Stimulated activated naive B cell treated with anti-CD40 and anti-IgM and Interleukin-4, amounts not matched to agents 10 μg/mL and 1 μg/mL and 100 μg/mL, for 72 hours (primary cell): ENCODE measurements at places on chromosomes 1 and 21.

DNA sequence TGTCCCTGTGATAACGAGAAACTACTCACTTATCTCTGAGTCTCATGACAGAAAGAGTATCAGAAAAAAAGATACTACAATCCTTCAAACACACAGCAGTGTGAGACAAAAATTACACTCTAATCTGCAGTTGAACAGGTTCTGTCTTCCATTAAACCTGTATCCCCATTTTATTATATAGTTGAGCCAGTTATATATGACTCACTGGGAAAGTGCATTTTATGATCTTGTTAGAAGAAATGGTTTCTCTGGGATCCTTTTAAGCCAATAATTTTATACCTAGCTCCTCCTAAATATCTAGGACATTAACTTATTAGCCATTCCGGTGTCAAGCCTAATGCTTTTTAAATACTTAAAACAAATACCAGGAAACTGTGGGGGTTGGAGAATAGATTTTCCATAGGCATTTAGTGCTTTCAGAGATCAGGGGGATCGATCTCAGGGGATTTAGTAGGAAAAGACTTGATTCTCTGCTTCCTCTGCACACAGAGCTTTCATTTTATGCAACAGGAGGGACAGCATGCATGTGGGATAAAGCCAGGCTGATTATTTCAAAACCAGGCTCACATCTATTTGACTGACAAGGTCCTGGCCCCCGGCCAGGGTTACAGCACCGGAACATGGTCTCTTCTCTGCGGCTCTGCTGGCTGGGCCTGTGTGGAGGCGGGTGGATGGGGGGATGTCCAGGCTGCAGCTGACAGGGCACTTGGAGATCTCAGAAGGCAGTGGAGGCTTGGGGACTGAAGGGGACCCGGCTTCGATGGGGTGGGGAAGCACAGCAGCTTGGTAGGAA lies 310.6 kb downstream of the DISC1 start:
- DNase-seq, result no peak

GRCh38 chr21:42198929-42199867 lies 19.7 kb upstream of the ABCG1 start:
- DNase-seq, result no peak

DNA sequence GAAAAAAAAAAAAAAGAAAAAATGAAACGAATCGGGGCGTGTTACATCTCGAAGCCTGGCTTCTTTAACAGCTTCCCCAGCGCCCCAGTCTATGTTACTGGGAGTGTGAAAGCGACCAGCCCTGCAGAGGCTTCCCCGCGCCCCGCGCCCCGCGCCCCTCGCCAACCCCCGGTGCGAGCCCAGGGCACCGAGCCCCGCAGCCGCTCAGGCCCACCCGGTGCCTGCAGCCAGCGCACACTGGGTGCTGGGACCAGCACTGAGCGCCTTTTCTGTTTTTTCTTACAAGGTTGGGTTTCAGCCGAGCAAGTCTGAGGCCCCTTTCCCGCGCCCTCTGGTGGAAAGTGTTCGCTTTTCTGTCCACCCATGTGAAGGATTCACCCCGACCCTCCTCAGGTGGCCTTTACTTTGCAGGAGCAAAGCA lies 42.1 kb upstream of the ZNF496 start:
- peak; percentile 49 for DNase-seq

- no peak for DNase-seq
Measured at GRCh38 chr1:153058154-153058553, 842 bp upstream of the SPRR2A start.

- DNase-seq, result no peak
Measured at GRCh38 chr1:83799594-83799993, 199.3 kb downstream of the TTLL7 start.

- no peak for DNase-seq
Measured at GRCh38 chr1:193581341-193581740, 394.9 kb upstream of the B3GALT2 start.

GRCh38 chr1:201697174-201697573 lies 131.8 kb upstream of the IPO9 start:
- no peak for DNase-seq

- no peak for DNase-seq
Measured at GRCh38 chr1:167860231-167860923, 53.6 kb downstream of the ADCY10 start.

DNA sequence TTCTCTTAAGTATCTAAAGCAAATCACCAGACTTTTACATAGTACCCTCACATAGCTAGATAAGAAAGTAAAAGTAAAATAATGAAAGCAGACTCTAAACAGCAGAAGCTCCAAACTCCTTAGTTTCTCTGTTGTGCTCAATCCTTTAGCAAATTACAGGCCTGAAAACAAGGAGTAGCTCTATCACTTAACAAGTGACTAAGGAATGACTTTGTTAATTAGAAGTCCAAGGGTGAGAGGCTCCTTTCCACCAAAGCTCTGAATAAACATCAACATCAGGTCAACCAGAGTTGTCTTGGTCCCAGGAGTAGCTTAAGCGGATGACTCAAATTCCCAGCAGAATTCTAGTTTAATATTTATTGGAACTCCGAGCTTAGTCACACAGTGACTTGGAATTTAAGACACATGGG lies 5.9 kb downstream of the NRIP1 start:
- DNase-seq, result no peak

DNA sequence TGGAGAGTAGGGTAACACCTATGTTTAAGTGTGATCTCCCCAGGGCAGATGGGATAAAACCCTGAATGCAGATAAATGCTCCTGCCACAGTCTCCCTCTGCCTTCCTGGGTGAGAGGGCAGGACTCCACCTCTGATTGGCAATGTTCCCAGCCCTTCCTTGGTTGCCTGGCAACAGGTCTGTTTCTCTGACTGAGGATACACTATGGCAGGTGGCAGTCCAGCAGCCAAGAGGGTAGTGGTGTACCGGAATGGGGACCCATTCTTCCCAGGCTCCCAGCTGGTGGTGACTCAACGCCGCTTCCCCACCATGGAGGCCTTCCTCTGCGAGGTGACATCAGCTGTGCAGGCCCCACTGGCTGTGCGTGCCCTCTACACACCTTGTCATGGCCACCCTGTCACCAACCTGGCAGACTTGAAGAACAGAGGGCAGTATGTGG lies at the start of gene DCDC2B:
TSS of gene DCDC2B (plus strand) at position 199 of the 438 bp plus-strand sequence. CDS start at position 204, 5 bp downstream.
- no peak for DNase-seq

- DNase-seq, result no peak
Measured at GRCh38 chr1:68188644-68189340, 43.5 kb downstream of the WLS start.

DNA sequence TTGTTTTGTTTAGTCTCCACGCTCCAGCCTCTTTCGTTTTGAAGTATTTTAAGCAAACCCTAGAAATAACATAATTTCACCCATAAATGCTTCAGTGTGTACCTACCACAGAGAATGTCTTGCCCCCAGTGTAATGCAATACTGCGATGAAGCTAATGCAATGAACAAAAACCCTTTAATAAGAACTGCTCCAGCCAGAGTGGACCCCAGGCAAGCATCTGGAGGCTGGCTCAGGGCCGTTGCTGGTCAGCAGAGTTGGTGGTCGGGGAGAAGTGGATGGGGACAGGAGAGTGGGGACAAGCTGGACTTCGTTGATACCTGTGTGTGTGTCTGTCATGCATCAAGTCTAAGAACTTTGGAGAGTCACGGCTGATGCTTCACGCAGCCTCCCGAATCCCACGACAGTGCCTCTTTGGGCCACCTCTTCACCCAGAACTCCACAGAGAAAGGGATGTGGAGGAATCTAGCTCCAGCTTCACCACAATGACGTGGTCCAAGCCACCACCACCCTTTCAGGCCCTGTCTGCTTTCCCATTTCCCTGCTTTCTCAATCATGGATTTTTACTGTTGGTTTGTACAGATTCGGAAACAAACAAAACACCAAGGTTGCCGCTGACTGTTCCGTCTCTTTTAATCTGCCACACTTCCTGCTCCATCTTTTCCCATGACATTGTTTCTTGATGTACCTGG lies 108.6 kb upstream of the ERRFI1 start:
- DNase-seq, result no peak

DNA sequence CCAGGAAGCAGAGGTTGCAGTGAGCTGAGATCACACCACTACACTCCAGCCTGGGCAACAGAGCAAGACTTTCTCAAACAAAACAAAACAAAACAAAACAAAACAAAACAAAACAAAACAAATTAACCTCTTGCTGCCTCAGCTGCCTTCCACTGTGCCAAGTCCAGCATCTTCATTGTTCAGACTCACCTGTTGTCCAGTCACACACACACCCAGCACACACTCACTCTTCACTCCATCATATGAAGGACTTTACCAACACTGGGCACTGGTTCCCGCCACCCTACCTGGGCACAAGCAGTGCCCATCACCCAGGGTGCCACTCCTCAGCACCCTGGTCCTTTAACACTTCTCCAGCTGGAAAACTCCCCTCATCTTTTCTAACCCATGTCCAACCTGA lies 14.6 kb downstream of the PYCR2 start:
- DNase-seq, result no peak

DNA sequence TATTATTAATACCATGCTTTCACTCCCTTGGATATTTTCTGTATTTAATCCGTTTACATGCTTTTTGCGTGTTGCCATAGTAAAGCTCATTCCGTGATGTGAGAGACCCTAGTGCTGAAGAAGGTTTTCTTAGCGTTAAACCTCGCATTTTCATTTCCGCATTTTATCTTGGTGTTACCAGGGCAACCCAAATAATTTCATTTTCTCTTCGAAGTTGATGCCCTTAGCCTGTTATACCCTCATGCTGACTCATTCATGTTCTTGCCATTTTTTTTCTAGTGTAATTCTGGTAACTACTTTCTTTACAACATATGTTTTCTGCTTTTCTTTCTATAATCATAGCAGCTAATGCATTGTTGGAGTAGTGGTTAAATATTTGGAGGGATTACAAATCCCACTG lies 37.2 kb downstream of the LRRC8C start:
- peak; percentile 42 for DNase-seq

DNA sequence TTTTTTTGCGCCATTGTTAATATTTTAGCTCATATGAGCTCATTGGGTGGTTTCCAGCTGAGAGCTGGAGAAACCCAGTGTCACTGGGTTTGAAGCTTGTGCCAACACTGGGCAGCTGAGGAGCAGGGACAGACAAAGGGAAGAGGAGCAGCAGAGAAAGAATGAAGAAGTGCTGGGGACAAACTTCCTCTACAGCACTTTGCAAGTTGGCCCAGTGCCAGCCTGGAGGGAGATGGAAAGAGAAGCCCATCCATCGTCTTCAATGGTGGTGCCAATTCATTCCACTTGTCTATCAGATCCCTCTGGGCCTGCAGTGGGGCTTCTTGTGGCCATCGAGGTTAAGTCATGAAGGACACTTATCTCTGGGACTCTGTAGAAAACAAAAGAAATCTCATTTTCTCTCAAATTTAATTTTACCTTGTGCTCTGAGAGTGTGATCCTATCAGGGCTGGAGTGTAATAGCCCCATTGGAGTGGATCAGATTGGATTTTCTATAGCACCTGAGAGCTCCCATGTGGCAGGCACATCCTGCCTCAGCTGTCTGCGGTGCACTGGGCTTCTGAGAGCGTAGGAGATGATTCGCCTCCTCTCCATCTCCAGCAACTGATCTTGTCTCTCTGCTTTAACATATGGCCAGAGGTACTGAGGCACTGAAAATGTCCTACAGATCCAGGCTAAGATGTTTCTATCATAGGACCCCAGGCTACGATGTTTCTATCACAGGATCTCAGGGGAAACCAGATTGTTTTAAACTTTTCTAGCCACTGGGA lies 114.7 kb downstream of the TNR start:
- no peak for DNase-seq

DNA sequence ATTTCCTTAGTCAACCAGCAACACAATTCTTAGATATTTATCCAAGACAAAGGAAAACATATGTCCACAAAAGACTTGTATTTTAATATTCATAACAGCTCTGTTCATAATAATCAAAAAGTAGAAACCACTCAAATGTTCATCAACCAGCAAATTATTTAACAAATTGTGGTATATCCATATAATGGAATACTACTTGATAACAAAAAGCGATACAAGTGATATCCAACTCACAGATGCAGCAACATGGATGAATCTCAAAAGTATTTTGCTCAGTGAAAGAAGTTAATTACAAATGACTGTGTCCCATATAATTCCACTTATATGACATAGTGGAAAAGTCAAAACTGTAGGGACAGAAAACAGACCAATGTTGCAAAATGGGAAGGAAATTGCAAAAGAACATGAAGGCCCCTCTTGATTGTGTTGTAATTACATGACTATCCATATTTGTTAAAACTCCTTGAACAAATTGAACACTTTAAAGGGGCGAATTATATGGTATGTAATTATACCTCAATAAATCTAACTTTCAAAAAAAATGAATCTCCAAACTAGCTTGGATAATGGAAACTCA lies 116.9 kb downstream of the EDEM3 start:
- no peak for DNase-seq

- DNase-seq, result no peak
Measured at GRCh38 chr1:113153116-113153803, 80.3 kb downstream of the LRIG2 start.

- DNase-seq, result no peak
Measured at GRCh38 chr1:50929376-50929958, 30.6 kb downstream of the FAF1 start.

GRCh38 chr1:32549616-32550015 lies 10.4 kb downstream of the ZBTB8A start:
- DNase-seq, result no peak

DNA sequence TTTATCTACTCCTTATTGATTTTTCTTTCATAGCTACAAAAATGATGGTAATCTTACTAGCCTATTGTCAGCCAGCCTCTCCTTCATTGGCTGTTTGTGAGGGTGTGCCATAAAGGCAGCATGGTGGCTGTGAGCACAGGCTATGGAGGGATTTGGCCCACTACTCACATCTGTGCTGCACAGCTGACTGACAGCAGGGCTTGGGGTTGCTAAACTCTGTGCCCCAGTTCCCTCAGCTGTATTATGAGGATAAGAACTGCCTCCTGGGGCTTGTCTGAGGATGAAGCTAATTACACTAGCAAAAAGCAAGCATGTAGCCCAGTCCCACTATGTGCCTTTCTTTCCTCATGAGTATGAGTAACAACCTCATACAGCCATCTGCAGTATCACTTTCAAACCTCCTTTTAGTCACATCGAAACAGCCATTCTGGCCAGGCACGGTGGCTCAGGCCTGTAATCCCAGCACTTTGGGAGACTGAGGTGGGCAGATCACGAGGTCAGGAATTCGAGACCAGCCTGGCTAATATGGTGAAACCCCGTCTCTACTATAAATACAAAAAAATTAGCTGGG lies 66.2 kb downstream of the COQ8A start:
- DNase-seq, result no peak

DNA sequence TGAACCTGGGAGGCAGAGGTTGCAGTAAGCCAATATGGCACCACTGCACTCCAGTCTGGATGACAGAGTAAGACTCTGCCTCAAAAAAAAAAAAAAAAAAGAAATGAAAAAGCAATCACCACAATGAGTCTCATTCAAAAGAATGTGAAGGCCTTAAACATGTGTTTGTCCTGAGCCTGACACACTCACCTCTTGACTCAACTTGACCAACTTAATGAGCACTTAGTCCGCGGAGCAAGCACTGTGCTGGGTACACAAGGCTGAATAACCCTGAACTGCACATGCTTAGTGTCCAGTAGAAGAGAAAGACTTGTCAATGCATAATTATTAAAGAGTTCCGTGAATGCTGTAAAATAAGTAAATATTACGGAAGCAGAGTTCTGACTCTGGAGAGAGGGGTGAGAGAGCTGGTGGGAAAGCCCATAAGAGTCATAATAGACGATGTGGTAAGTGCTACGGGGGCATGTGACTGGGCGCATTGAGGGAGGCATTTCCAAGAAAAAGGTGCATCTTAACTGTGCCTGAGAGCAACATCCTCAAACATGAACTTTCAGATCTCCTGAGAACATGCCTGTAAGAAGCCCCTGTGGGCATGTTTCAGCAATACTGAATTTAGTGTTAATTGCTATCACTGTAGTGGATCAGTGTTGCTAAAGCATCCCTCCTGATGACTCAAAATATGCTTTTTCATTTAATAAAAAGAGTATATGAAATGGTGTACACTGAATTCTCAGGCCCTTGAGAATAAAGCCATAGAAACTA lies 27.2 kb downstream of the MCOLN2 start:
- peak; percentile 59 for DNase-seq
